ENCODE measurements at places on chromosomes 16 and 17.

DNA sequence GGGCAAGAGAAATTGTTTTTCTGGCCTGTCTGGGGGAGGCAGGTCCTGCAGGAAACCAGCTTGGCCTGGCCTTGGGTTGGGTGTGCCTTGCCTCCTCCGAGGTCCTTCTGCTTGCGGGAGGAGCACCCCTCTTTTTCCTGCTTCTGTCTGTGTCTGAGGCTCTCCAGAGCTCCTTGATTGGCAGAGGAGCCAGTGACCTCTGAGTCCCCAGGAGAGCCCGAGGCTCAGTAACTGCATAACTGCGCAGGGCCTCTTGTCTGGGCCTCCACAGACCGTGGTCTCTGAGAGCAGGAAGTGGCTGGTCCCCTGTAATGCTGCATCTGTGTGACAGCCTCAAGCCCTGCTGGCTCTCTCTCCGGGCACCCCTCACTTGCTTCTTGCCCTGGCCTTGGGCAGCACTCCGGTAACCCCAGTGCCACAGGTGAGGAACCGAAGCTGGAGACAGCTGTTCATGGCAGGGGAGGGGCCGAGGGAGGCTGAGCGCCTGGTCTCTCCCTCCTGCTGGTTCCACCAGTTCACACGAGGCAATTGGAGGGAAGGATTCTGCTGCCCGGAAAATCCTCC, 1.6 kb downstream of the CAPN15 start:
- no peak for DNase-seq

- no peak for DNase-seq
These were observed 36.1 kb upstream of the ATP2C2 start for GRCh38 chr16:84331998-84332780.

GRCh38 chr16:61957075-61957855, 79.0 kb downstream of the CDH8 start:
- no peak for DNase-seq

GRCh38 chr17:33924104-33924503, 331.0 kb upstream of the CCL2 start:
- no peak for DNase-seq

DNA sequence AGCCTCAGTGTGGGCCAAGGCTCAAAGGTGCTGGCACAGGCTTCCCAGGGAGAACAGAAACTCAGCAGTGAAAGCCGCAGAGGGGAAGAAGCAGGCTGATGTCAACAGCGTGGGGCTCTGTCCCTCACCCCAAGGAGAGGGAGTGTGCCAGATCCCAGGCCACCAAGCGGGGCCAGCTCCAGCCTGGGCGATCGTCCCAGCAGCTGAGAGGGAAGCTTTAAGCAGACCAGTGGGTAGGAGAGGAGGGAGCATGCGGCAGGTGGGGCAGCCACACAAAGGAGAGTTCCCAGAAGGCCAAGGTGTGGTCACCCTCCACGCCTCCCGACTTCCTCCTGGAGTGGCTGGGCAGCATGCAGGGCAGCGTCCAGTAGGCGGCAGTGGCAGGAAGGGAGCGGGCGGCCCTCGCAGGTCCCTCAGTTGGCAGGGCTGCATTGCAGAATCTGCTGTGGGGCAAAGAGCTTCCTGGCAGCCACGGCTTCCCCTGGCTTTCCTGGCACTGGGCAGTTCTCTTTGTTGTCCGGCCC, 6.0 kb downstream of the SYNGR2 start:
- no peak for DNase-seq
